Stimulated activated CD8-positive, alpha-beta memory T cell treated with anti-CD3 and anti-CD28 coated beads, Interleukin-2, amount 100 ng/mL, for 48 hours (primary cell): ENCODE measurements at places on chromosomes 4 and X.

- no peak for DNase-seq
Observed at GRCh38 chr4:7663075-7663541, 228.4 kb upstream of the PSAPL1 start.

- no peak for DNase-seq
Observed at GRCh38 chr4:69071286-69071685, 25.0 kb upstream of the UGT2B7 start.

DNA sequence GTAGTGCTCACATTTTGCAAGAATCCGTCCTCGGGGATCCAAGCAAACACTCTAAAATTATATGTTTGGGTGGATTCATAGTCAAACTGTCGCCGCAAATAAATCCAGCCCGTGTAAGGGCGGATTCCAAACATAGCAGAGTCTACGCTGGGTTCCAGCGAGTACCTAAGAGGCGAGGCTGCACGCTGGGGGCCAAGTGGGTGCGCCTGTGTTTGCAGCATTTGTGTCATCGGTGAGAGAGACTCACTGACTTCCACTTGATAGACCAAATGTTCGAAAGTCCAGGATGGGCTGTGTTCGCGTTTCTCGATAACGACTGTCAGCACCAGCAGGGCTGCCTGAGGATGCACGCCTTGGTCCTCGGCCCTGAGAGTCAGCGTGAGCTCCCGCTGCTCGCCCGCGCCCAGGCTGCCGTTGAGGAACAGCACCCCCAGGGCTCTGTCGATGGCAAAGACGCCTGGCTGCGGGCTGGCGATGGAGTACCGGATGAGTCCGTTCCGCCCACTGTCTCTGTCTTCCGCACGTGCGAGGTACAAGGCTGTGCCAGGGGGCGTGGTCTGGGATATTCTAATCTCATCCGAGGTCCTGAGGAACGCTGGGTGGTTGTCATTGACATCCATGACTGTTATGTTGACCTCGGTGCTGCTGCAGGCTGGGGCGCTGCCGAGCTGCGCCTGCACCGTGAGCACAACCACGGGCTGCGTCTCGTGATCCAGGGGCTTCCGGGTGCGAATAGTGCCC is 158.7 kb downstream of the DCHS2 start:
- DNase-seq, result peak; percentile 19

- DNase-seq, result no peak
Observed at GRCh38 chr4:188455062-188455752, 316.0 kb downstream of the TRIML1 start.

DNA sequence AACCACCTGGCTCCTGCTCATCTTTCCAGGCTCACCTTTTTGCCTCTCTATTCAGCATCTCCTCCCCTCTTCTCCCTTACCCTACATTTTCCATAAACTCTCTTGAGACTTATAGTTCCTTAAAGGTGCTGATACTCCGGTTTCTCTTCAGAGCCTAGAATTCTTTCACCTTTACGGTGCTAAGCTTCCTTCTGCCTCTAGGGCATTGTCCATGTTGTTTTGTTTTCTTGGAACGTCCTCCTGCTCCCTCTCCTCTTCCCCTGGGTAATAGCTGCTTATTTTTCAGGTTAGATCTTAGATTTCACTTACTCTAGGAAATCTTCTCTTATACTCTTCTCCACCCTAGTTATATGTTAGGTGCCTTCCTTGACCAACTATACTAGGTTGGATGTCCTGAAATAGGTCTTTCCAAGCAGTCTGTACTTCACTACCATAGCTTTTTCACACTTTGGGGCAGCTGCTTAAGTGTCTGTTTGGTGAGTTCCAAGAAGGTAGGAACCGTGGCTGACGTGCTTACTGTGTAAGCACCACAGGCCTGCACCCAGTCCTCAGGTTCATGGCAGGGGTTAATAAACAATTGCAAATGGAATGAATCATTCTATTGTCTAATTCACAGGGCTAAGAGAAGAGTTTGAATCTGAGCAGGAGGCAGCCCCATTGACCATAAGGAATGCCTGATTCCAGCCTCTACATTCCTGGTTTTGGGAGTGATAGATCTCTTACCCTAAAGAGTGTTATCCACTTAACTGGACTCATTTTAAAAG is 227.5 kb downstream of the MGST2 start:
- DNase-seq, result no peak
